Activated T-cell treated with anti-CD3 and anti-CD28 coated beads, Interleukin-2, amount 50 U/mL, for 48 hours (primary cell): ENCODE measurements at places on chromosomes 3 and 15.

DNA sequence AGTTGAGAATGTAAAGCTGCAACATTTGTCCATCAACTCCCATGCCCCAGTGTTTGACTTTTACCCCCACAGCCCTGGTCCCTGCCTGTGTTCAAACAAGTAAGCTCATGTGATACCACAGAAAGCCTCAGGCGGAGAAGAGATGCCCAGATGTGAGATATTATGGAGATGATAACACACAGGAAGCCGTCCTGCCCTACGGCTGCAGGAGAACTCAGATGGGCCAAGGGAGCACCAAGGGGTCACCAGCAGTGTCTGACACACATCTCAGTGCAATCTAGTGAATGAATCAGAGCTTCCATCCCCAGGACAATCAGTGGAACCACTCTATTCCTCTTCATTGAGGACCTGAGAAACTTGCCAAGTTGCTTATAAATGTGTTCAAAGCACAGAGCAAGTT lies 14.0 kb upstream of the SPINK8 start:
- no peak for DNase-seq

GRCh38 chr15:60798821-60799220 lies 319.9 kb upstream of the ICE2 start:
- DNase-seq: peak; percentile 74

- DNase-seq: no peak
Observed at GRCh38 chr3:11289864-11290263, 17.7 kb downstream of the ATG7 start.

- no peak for DNase-seq
Observed at GRCh38 chr3:184361532-184361931, at the start of the genes CLCN2 and POLR2H. TSS of gene CLCN2 (minus strand) at chr3:184361605. CDS start at chr3:184361479, 126 bp downstream. TSS of gene POLR2H (plus strand) at chr3:184361710. CDS start at chr3:184363493, 1,783 bp downstream.

GRCh38 chr3:45154641-45155147 lies 8.5 kb upstream of the CDCP1 start:
- DNase-seq: no peak

DNA sequence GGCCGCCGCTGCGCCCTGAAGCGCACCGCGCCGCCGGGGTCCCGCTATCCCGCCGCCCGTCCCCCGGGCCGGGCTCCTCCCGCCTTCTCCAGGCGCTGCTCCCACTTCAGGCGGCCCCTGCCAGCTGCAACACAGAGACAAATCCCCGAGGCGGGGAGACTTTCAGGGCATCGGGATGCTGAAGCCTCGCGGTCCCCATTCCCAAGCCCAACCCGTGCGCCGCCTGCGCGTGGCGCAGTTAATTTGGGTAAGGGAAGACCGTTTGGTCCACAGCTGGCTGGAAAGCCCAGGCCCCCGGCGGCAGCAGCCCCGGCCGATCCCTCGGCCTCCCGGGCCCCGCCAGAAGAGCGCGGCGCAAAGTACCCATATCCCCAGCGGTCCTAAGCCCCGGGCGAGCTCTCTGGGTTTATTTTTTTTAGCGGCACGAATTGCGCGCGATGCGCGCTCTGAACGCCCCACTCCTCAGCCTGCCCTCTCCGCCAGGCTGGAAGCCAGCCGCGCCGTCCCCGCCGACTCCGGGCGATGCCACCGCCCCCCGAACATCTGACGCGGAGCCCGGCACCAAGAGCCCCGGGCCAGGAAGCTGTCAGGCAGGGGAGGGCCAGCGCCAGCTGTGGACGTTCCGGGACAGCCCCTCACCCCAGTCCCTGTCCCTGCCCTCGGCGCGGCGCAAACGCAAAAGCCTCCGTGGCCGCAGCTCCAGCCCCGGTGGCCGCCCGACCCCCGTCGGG lies 517 bp downstream of the FBN1 start:
- DNase-seq: peak; percentile 34

- no peak for DNase-seq
Observed at GRCh38 chr3:188310270-188310710, 156.3 kb downstream of the LPP start.

DNA sequence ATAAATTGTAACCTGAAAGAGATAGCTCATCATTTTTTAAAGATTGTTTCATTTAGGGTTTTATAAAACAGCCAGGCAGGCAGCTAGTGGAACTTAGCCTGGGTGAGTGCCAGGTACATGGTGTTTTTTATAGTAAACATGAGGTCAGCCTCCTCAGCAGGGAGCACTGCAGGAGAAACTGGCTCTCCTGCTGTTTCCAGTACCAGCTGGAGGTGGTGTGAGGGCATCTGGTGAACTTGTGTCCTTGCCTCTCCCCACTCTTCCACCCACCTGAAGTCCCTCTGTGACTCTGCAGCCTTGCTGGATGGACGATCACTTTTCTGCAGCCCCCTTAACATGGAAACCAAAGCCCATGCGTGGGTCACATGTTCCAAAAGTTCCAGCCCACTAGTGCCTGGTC lies 128.4 kb downstream of the FAM174B start:
- DNase-seq: no peak

GRCh38 chr3:146747051-146747450 lies 141.9 kb upstream of the PLSCR5 start:
- no peak for DNase-seq

DNA sequence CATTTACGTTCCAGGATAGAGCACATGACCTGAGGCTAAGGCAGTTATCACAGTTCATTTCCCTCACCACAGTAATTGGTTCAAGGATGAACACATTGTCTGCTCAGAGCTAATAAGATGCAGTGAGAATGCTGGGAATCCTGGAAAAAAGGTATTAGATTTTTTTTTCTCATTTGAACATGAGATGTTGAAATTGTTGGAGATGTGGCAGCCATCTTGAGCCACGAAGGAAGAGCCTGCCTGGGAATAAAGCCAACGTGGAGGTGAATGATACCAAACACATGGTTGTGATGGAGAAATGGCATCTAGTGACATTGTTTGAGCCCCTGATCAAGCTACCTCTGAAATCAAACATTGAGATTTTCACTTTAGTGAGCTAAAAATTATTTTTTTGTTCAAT lies 16.0 kb upstream of the STT3B start:
- DNase-seq: no peak

DNA sequence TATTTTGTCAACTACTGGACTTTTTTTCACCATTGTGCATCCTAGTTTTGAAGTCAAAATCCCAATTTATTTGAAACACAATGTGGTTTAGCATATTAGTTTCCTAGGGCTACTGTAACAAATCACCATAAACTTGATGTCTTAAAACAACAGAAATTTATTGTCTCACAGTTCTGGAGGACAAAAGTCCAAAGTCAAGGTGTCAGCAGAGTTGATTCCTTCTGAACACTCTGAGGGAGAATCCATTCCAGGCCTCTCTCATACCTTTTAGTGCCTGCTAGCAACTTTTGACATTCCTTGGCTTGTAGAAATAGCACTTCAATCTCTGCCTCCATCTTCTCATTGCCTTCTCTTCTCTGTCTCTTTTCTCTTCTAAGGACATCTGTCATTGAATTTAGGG lies 14.9 kb upstream of the SLC27A2 start:
- DNase-seq: no peak

GRCh38 chr3:30681649-30682211 lies 75.3 kb downstream of the TGFBR2 start:
- DNase-seq: no peak

DNA sequence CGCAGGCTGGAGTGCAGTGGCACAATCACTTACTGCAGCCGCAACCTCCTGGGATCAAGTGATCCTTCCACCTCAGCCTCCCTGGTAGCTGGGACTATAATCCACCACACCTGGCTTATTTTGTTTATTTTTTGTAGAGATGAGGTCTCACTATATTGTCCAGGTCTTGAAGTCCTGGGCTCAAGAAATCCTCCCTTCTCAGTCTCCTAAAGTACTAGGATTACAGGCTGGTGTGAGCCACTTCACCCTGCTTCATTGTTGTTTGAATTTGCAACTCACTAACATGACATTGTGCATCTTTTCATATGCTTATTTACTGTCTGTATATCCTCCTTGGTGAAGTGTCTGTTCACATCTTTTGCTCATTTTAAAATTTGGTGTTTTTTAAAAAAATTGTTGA lies 10.1 kb downstream of the PARP15 start:
- no peak for DNase-seq

GRCh38 chr3:195081242-195081963 lies 189.6 kb downstream of the XXYLT1 start:
- no peak for DNase-seq

DNA sequence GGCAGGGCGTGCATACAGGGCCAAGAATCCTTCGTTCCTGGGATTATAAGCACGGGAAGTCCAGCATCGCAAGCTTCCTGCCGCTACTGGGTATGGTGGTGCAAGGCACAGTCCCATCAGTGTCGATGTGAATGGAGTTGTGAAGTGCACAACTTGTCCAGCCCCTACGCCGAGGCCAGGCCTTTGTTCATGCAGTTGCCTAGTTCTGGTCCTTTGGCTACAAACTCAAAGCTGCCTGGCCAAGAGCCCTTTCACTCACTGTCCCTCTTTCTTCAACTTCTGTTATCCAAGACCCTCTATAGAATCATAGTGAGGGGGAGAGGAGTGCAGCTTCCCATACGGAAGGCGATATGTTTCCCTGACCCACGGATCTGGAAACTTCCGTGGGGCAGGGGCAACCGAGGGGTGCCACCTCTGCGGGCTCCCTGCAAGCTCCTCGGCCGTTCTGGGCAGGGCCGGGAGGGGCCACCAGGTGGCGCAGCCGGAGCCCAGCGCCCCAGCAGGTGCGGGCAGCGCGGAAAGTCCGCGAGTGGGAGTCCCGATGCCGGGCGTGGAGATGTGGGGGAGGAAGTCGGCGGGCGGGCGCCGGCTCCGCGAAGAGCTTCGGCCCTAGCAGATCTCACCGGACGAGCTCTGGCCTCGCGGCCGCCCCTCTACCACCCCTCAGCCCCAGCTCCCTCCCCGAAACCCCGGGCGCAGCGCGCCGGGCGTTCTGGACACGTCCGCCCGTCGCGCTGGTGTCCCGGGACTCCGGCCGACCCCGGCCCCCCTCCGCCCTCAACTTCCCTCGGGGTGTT lies 693 bp downstream of the RASGRP1 start:
- peak; percentile 95 for DNase-seq

GRCh38 chr3:140470211-140470610 lies 207.7 kb upstream of the TRIM42 start:
- no peak for DNase-seq

DNA sequence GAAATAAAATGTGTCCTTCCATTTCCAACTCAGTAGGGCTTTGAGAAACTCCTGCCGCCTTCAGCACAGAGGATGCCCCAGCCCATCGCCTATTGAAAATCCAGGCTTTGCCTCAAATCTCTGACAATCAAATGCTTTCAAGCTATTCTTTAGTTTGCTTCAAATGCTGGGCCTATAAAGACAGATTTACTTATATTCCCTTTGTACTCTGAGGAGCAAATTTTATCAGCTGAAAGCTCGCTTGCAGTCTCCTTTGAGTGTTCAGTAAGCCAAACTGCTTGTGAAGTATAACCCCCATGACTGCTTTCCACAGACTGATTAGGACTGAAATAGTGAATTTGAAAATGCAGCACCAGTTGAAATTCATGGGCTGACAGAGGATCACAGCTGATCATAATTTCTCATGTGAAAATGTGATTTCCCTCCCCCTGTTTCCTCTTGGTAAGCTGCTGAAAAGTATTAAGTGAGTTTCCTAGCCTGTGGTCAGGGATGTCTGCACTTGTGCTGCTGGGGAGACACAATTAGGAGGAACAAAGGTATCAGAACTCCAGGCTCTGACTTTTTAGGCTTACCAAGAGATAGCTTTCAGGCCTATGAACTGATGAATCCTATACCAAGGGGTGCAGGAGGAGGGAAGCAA lies 563.4 kb upstream of the TGFBR2 start:
- DNase-seq: no peak

DNA sequence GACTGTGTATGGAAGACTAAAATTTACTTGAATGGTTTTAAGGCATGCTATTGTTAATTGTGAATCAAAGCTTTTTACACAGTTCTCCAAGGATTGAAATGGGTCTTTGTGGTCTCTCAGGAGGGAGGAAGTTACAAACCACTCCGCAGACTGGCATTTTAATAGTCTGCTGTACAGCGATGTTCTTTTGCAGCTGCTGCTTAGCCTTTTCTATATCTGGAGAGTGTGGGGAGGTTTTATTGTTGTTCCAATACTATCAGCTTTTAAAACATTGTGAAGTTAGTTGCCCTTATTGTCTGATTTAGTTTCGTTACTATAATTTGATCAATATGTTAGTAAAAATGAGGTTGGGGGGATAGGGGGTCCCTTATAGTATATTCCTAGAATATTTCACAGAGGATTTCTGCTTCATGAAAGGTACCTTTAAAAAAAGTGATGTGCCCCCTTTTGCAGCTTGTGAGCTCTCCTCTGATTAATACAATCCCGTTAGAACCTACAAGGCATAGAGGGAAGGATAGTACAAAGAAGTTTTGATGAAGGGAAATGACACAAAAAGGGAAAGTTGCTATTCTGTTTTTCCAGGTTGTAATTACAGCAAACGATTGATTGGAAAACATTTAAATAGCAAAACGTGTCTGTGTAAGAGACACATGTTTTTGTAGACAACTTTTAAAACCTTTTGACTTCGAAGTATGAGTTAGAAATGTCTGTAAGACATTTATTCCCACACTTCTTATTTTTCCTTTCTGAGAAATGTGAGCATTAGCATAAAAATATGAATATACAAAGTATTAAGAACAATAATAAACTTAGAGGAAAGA lies 158.3 kb upstream of the CGNL1 start:
- DNase-seq: no peak

DNA sequence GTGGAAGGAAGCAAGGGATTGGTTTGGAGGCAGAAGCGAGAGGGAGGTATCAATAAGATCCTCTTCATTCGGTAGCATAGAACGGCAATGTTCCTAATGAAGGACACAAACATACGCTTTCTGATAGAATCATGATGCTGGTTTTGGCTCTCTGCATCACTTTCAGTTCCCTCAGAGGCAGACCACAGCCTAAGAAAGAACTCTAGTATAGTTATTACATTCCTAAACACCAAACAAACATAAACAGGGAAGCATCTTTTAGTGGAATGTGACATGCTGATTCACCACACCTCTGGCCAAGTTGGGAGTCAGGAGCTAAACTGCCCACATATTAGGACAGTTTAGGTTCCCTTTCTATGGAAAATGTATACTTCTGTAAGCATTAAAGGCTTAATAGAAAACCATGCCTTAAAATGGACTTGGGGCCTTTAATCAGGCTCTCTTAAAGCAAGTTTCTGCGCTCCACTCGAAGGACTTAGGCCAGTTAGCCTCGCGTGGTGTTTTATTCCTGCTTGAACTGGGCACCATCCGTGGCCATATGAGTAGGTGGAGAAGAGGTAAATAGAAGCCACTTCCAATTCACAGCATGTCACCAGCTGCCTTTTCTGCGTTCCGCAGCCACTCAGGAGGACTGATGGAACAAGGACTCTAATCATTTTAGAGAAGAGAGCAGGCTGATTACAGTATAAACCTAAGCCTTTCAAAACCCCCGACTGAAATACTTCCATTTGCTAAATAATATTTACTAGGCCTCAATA lies 53.7 kb downstream of the CD47 start:
- no peak for DNase-seq

- DNase-seq: no peak
Observed at GRCh38 chr3:11282250-11283138, 10.3 kb downstream of the ATG7 start.

GRCh38 chr3:9168241-9168741 lies 81.2 kb downstream of the SRGAP3 start:
- DNase-seq: peak; percentile 67

DNA sequence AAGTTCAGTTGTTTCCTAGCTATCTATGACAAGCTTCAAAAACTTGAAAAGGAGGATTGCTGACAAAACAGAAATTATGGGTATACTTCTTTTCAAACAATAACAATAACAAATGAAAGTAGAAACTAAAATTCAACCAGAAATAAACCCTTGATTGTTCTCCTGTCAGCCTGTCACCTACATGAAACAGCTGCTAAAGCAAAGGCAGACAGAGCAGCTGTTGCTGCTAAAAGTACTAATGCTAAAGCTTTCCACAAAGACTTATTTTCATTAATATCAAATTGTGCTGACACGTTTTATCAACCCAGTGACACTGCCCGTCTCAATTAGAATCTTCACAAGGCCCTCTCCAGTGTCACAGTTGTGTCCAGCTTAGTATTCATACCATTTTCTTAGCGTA lies 533.2 kb upstream of the GBE1 start:
- DNase-seq: no peak
